ENCODE measurements at places on chromosomes 7 and 10.

DNA sequence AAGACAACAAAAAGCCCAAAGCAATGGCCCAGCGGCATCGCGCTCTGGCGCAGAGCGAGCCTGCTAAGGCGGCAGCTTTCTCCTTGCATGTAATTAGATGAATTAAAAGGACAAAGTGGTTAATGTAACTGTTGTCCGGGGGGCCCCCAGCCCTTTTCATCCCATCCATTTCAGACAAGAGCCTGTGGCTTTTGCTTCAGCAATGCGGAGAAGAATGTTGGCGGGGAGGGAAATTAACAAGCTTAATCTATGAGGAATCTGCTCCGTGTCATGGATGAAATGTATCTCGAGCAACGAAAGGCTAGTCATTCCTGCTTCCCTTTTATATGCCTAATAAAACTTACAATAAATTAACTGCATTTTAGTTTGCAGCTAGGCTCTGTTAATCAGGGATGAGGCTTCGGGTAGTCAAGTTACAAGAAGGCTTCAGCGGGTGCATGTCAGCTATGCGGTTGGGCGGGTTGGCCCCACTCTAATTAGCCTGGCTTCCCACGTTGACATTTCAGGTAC is 203.3 kb downstream of the BUB3 start:
- DNase-seq = no peak
- no peaks in the 10 kb centered on the region for H3K4me1 ChIP-seq

- DNase-seq = no peak
- no peak overlapping the region for H3K27ac ChIP-seq
- H3K36me3 ChIP-seq = no peaks in the 10 kb centered on the region
- no peaks in the 10 kb centered on the region for H3K27me3 ChIP-seq
- H3K4me1 ChIP-seq = 0 out of 2 replicates have a peak, but pooled peaks cover 2% of the 10 kb centered on the region
Measured at GRCh38 chr10:20267734-20268133, 451.5 kb downstream of the PLXDC2 start.

GRCh38 chr10:112650588-112651030 is 203.6 kb downstream of the VTI1A start:
- no peaks in the 10 kb centered on the region for H3K36me3 ChIP-seq
- H3K27me3 ChIP-seq = no peaks in the 10 kb centered on the region
- H3K4me1 ChIP-seq = peaks cover 2% of the 10 kb centered on the region
- H3K27ac ChIP-seq = no peak overlapping the region
- H3K4me3 ChIP-seq = no peak overlapping the region
- DNase-seq = peak; percentile 58

GRCh38 chr10:18649364-18649959 is 1.9 kb downstream of the NSUN6 start:
- H3K27ac ChIP-seq = no peak overlapping the region
- H3K27me3 ChIP-seq = no peaks in the 10 kb centered on the region
- DNase-seq = no peak
- no peaks in the 10 kb centered on the region for H3K36me3 ChIP-seq
- H3K4me1 ChIP-seq = no peaks in the 10 kb centered on the region
- no peak overlapping the region for H3K4me3 ChIP-seq

- H3K36me3 ChIP-seq = no peaks in the 10 kb centered on the region
- peaks cover 8% of the 10 kb centered on the region for H3K27me3 ChIP-seq
- DNase-seq = no peak
- H3K4me1 ChIP-seq = no peaks in the 10 kb centered on the region
Measured at GRCh38 chr7:8260871-8261694, 884 bp downstream of the ICA1 start.

- no peak overlapping the region for H3K27ac ChIP-seq
- no peaks in the 10 kb centered on the region for H3K4me1 ChIP-seq
- no peaks in the 10 kb centered on the region for H3K36me3 ChIP-seq
- peak; percentile 21 for DNase-seq
Measured at GRCh38 chr7:5248201-5248885, 34.4 kb upstream of the SLC29A4 start.

DNA sequence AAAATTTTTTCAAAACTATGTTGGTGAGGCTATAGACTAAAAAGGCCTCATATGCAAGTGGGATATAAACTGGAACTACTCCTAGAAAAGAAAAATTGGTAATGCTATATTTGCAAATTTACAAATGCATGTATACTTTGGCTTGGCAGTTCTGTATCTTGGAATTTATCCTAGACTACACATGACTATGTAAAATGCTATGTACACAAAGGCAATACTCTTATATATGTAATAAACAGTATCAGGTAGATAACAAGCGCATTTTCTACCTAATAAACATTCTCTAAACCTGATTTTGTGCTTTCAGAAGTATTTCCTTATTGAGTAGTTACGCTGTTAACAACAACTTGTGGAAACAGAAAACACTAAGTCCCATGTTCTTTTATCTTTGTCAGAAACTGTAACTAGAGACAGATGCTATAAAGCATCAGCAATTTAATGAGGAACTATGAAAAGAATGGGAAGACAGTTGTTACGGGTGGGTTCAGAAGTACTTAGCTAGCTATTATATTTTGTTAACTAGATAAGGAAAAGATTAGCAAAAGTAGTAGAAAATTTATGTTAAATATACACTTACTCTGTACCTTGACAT is 107.8 kb downstream of the ARHGAP12 start:
- 0 out of 2 replicates have a peak, but pooled peaks cover 4% of the 10 kb centered on the region for H3K36me3 ChIP-seq
- H3K4me3 ChIP-seq = no peak overlapping the region
- H3K4me1 ChIP-seq = peaks cover 2% of the 10 kb centered on the region
- no peak overlapping the region for H3K27ac ChIP-seq

- H3K4me1 ChIP-seq = no peaks in the 10 kb centered on the region
- no peak overlapping the region for H3K27ac ChIP-seq
- DNase-seq = peak; percentile 31
- peaks cover 24% of the 10 kb centered on the region for H3K27me3 ChIP-seq
Measured at GRCh38 chr7:42843205-42843800, 68.6 kb downstream of the C7orf25 start.

- H3K27me3 ChIP-seq = no peaks in the 10 kb centered on the region
- H3K36me3 ChIP-seq = peaks cover 24% of the 10 kb centered on the region
- peaks cover 2% of the 10 kb centered on the region for H3K4me1 ChIP-seq
- H3K27ac ChIP-seq = no peak overlapping the region
- peak; percentile 33 for DNase-seq
Measured at GRCh38 chr7:80210400-80210799, 75.8 kb downstream of the GNAI1 start.

GRCh38 chr7:131625817-131626372 is 69.5 kb upstream of the PODXL start:
- no peaks in the 10 kb centered on the region for H3K36me3 ChIP-seq
- no peaks in the 10 kb centered on the region for H3K27me3 ChIP-seq
- peak; percentile 91 for DNase-seq
- no peak overlapping the region for H3K4me3 ChIP-seq

- no peaks in the 10 kb centered on the region for H3K36me3 ChIP-seq
- H3K4me3 ChIP-seq = no peak overlapping the region
- DNase-seq = no peak
- H3K27me3 ChIP-seq = no peaks in the 10 kb centered on the region
- no peaks in the 10 kb centered on the region for H3K4me1 ChIP-seq
Measured at GRCh38 chr7:26279405-26279804, 12.3 kb upstream of the SNX10 start.

DNA sequence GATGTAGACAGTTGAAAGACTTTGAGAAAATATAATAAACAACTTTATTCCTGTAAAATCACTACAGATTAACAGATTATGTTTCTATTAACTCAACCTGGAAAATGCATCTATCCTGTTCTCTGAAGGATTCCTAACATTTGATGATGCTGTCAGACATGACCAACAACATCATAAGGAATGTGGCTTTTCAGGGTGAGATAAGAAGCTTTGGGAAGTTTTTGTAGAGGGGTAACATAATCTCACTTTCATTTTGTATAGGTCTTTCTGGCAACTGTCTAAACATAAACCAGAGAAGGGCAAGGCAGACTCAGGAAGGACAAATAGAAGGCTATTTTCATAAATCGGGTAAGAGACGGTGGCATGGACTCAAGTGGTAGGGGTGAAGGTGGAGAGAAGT is 112.2 kb downstream of the TES start:
- no peak overlapping the region for H3K4me3 ChIP-seq
- no peaks in the 10 kb centered on the region for H3K36me3 ChIP-seq
- H3K4me1 ChIP-seq = peaks cover 7% of the 10 kb centered on the region

DNA sequence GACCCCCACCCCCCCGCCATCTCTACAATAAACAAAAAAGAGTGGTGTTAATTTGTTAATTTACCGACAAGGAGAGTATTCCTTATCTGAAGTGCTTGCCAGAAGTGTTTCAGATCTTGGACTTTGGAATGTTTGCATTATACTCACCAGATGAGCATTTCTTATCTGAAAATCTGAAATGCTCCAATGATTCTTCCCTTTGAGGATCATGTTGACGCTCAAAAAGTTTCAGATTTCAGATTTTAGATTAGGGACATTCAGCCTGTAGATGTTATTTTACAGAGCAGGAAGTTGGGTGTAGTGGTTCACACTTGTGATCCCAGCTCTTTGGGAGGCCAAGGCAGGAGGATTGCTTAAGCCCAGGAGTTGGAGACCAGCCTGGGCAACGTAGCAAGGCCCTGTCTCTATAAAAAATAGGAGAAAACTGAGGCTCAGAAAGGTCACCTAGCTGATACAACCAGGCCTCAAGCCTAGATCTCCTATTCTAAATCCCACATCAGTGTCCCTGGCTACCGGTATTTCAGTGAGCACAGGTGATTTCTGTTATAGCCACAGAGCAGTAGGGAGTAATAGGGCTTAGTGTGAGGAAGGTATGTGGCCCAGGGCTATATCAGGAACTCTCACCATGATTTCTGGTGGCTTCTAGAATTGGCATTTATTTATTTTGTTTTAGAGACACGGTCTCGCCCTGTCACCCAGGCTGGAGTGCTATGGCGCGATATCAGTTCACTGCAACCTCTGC is 35.4 kb downstream of the TMEM120A start:
- H3K27me3 ChIP-seq = no peaks in the 10 kb centered on the region
- H3K36me3 ChIP-seq = peaks cover 32% of the 10 kb centered on the region
- no peak overlapping the region for H3K4me3 ChIP-seq
- peaks cover 15% of the 10 kb centered on the region for H3K4me1 ChIP-seq

- DNase-seq = peak; percentile 51
- H3K36me3 ChIP-seq = no peaks in the 10 kb centered on the region
- no peak overlapping the region for H3K4me3 ChIP-seq
Measured at GRCh38 chr7:151607464-151607867, 87.8 kb upstream of the RHEB start.

GRCh38 chr7:79998363-79998762 is 136.3 kb upstream of the GNAI1 start:
- H3K4me3 ChIP-seq = no peak overlapping the region
- peak; percentile 27 for DNase-seq
- no peaks in the 10 kb centered on the region for H3K36me3 ChIP-seq
- H3K27me3 ChIP-seq = no peaks in the 10 kb centered on the region
- no peak overlapping the region for H3K27ac ChIP-seq

DNA sequence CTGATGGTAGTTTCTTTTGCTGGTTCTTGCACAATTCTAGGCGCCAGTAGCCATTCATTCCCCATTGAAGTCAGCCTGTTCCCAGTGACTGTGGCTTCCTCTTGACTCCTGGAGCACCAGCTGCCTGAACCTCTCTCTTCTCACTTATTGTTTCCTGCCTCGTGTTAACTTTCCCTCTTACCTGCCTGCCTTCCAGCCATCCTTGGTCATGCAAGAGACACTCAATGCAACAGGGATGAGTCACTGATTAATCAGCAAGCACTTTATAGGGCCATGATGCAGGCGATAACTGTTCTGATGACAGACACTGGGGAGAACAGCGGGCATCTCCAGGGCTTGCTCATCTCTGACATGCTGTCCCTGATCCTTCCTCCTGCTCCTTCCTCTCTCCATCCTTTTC is 122.0 kb downstream of the PLCE1 start:
- no peaks in the 10 kb centered on the region for H3K27me3 ChIP-seq
- H3K4me1 ChIP-seq = no peaks in the 10 kb centered on the region
- no peak overlapping the region for H3K27ac ChIP-seq
- H3K4me3 ChIP-seq = no peak overlapping the region
- H3K36me3 ChIP-seq = no peaks in the 10 kb centered on the region

GRCh38 chr10:9302140-9302746 is 1247.8 kb downstream of the GATA3 start:
- H3K36me3 ChIP-seq = no peaks in the 10 kb centered on the region
- H3K27ac ChIP-seq = no peak overlapping the region
- H3K4me3 ChIP-seq = no peak overlapping the region
- DNase-seq = peak; percentile 53

GRCh38 chr10:118002581-118002980 is 44.2 kb downstream of the RAB11FIP2 start:
- DNase-seq = peak; percentile 59
- H3K27ac ChIP-seq = no peak overlapping the region
- H3K27me3 ChIP-seq = no peaks in the 10 kb centered on the region
- H3K36me3 ChIP-seq = 0 out of 2 replicates have a peak, but pooled peaks cover 5% of the 10 kb centered on the region
- H3K4me3 ChIP-seq = no peak overlapping the region

GRCh38 chr10:75743291-75743778 is 311.9 kb downstream of the LRMDA start:
- H3K36me3 ChIP-seq = no peaks in the 10 kb centered on the region
- no peak for DNase-seq
- H3K4me1 ChIP-seq = no peaks in the 10 kb centered on the region
- 0 out of 2 replicates have a peak, but pooled peaks cover 1% of the 10 kb centered on the region for H3K27me3 ChIP-seq
- no peak overlapping the region for H3K4me3 ChIP-seq
- no peak overlapping the region for H3K27ac ChIP-seq

- H3K36me3 ChIP-seq = peaks cover 4% of the 10 kb centered on the region
- no peaks in the 10 kb centered on the region for H3K27me3 ChIP-seq
- H3K4me3 ChIP-seq = no peak overlapping the region
- peaks cover 2% of the 10 kb centered on the region for H3K4me1 ChIP-seq
Measured at GRCh38 chr10:84395581-84395980, 67.2 kb downstream of the CCSER2 start.

GRCh38 chr7:38171623-38172391 is 6.2 kb upstream of the STARD3NL start:
- H3K27me3 ChIP-seq = no peaks in the 10 kb centered on the region
- DNase-seq = no peak
- H3K4me3 ChIP-seq = no peak overlapping the region
- H3K27ac ChIP-seq = no peak overlapping the region

DNA sequence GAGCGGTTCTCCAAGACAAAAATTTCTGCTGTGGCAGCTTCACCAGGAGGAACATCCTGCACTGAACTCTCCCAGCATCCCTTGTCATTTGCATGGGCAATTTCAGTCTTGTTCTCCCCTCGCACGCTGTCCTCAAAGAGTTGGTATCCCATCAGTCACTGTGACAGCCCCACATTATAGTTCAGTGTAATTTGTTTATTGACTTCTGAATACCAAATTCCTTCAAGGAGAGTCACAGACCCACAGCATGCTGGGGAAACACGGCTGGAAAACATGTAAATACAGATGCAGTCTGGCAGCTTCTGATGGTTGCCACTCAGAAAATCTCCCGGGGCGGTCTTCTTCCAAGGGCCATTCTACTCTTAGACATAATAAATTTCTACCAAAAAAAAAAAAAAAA is 151.0 kb upstream of the NEBL start:
- H3K4me3 ChIP-seq = no peak overlapping the region
- no peak for DNase-seq
- no peaks in the 10 kb centered on the region for H3K36me3 ChIP-seq
- no peak overlapping the region for H3K27ac ChIP-seq

- no peak overlapping the region for H3K4me3 ChIP-seq
- no peak overlapping the region for H3K27ac ChIP-seq
- DNase-seq = no peak
- no peaks in the 10 kb centered on the region for H3K27me3 ChIP-seq
- H3K4me1 ChIP-seq = no peaks in the 10 kb centered on the region
- H3K36me3 ChIP-seq = no peaks in the 10 kb centered on the region
Measured at GRCh38 chr7:9125246-9125645, 691.8 kb downstream of the NXPH1 start.

- no peak overlapping the region for H3K27ac ChIP-seq
- H3K27me3 ChIP-seq = no peaks in the 10 kb centered on the region
- no peak overlapping the region for H3K4me3 ChIP-seq
Measured at GRCh38 chr10:89992575-89992974, 291.2 kb downstream of the KIF20B start.

Measured in IMR-90 (cell line).